Stimulated activated naive CD4-positive, alpha-beta T cell treated with Interleukin-2 at 50 U/mL for 16 hours (primary cell): ENCODE measurements at places on chromosomes 2 and 18.

DNA sequence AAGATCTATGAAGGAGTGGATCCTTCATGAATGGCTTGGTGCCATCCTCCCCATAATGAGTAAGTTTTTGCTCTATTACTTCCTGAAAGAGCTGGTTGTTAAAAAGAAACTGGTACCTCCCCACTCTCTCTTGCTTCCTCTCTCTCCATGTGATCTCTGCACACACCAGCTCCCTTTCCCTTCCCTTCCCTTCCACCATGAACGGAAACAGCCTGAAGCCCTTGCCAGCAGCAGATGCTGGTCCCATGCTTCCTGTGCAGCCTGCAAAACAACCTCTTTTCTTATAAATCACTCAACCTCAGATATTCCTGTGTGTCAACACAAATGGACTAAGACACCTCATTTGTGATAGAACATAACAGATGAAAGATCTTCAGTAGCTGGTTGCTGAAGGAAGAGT, 303.5 kb upstream of the ACVR2A start:
- DNase-seq = no peak

GRCh38 chr2:76491503-76491902, 780.8 kb upstream of the GCFC2 start:
- no peak for DNase-seq

GRCh38 chr2:58710795-58711279, 469.7 kb upstream of the FANCL start:
- DNase-seq = no peak

DNA sequence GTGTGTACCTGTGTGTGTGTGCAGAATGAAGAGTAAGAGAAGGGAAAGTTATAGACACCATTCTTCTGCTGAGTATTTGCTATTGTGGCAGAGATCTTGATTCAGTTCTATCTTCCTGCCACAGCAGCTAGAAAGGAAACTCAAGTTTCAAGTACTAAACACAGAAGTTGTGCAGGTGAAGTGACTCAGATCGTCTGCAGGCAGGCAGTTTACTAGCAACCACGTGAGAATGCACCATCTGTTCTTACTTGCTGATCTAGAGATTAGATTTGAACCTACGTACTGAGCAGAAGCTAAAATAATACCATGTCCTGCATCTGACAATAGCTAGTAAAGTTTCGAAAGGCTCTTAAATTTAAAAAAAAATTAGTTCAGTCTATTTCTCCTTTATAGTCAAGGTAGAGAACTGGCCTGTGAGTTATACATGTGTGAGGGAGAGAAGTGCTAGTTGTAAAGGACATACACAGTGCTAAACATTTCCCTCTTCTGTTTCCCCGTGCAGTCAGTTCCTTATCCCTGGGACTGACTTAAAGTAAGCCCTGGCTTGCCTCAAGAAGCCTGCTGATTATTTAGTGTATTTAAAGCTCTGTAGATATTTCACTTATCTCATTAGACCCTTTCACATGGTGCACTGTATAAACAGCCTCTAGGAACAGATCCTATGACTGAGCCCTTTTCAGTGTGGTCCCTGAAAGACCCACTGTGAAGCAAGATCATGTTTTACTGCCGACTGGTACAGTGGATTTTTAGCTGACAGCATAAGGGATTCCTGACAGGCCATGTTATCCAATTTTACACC, 45.0 kb downstream of the SLC38A11 start:
- no peak for DNase-seq

DNA sequence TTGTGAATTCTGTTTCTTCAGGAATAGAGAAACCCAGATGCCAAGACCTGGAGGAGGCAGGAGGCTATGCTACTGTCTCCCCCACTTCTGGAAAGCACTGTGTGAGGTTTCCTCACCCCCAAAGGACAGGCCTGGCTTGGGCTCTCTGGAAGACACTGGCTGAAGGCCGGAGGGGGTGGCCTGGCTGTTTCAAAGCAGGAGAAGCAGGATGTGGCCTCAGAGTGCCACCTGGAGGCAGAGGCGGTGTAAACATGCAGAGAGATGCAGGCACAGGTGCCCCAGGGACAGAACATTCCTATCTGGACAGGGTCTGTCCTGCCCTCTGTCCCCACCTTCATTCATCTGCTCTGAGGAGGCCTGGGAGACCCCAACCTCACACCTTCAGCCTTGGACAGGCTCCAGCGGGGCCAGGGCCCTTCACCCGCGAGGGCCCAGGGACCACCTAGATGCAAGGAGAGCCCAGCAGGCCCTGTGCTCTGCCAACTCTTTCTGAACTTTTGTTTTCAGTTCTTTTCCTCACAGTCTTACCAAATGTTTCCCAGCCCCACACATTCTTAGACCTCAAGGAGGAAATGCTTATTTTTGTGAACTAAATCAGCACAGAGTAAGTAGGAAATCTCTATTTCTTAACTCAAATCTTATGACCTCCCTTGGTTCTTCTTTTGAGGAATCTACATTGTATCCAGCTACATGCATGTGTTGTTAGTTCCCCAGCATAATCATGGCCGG, 79.2 kb downstream of the LONRF2 start:
- no peak for DNase-seq

DNA sequence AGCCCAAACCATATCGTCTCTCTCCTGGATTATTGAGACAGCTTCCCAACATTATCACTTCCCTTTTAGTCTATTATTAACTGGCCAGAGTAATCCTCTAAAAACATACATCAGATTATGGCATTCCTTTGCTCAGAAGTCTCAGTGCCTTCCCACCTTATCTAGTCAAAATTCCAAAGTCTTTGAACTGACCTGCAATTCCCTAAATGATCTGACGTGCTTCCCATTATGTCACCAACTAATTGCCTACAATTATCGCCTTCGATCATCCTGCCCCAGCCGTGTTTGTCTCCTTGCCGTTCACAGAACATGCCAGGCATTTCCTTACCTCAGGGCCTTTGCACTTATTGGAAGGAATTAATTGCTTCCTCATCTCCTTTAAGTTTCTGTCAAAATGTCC, 332.4 kb downstream of the IRS1 start:
- DNase-seq = no peak

DNA sequence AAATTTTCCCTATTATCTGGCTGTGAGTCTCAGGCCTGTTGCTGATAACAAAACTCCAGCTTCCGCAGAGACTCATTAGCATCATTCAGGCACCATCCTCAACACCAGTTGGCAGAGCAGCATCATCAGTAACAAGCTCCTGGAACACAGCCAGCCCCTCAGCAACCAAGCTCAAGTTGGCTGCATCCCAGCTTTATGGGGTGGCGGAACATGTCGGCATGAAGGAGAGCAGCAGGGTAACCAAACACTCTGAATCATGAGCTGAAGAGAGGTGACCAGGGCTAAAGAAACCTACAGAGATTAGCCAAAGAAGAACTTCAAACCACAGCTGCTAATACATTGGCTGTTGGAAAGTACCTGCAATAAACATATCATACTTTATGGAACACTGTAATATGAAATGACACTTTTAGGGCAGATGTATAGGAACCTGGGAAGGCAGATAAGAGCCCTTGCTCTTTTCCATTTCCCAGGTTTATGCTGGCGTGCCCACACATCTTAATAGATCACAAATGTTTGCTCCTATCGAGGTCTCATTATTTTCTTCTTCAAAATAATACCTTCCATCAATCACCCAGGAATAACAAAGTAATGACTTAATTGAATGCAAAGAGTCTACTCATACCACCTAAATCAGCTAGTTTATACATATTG, 63.8 kb downstream of the PDE11A start:
- DNase-seq = no peak

DNA sequence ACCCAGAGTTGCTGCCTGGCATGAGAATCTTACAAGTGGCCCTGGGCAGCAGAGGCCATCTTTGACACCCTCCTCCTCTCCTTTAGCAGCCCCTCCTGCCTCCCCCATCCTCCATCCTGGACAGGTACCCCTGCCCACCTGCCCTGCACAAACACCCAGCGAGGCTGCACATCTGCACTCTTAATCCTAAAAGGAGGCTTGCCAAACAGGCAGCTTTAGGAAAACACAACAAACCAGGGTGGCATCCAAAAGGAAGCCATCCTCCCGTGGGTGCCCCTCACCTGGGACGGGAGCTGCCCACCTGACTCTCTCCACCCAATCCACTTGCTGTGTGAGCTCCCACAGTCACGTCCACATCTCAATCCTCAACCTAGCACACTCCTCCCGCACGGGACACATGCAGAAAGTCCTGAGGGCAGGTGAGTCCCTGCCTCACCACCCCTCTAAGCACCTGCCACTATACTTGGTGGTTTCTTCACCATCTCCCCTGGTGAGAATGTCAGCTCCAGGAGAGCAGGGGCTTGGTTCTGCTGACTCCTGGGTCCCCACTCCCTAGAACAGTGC, 5.8 kb downstream of the BIN1 start:
- no peak for DNase-seq
